ENCODE measurements at places on chromosomes 7 and 10. TPM values are rescaled to one million over a fixed set of nuclear protein-coding genes. Genes with fewer than 3 reads are reported as not detected.

GRCh38 chr10:124253006-124253405 is 159.6 kb upstream of the CHST15 start:
- peaks cover 28% of the 10 kb centered on the region for H3K4me1 ChIP-seq
- no peak for DNase-seq
- no peak overlapping the region for H3K27ac ChIP-seq

DNA sequence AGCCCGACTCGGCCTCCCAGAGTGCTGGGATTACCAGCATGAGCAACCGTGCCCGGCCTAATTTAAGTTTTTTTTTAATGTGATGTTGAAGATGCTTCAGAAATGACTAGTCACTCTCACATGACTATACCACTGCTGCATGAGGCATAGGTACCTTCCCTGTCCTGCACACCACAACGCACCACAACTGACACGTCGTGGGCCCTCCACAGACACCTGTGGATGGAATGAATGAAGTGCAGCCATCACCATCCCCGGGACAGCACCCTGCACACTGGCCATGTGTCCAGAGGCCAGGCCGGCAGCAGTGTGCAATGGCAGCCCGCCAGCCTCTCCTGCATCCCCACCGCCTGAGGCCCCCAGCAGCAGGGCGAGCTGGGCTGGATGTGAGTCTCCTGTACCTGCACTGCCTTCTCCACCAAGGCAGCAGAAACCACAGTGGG is 55.1 kb downstream of the VOPP1 start:
- DNase-seq: no peak
- H3K36me3 ChIP-seq: peaks cover 10% of the 10 kb centered on the region
- H3K27me3 ChIP-seq: no peaks in the 10 kb centered on the region

- H3K36me3 ChIP-seq: no peaks in the 10 kb centered on the region
- no peak overlapping the region for H3K27ac ChIP-seq
- no peak overlapping the region for H3K4me3 ChIP-seq
These were observed 318.5 kb downstream of the SH2D4B start for GRCh38 chr10:80856186-80856585.

GRCh38 chr7:112361154-112361553 is 89.1 kb upstream of the IFRD1 start:
- H3K4me1 ChIP-seq: peaks cover 18% of the 10 kb centered on the region
- H3K27me3 ChIP-seq: no peaks in the 10 kb centered on the region
- H3K27ac ChIP-seq: no peak overlapping the region
- no peaks in the 10 kb centered on the region for H3K36me3 ChIP-seq
- no peak overlapping the region for H3K4me3 ChIP-seq

- H3K27me3 ChIP-seq: peaks cover 17% of the 10 kb centered on the region
- no peak for DNase-seq
- H3K27ac ChIP-seq: no peak overlapping the region
- no peaks in the 10 kb centered on the region for H3K36me3 ChIP-seq
These were observed 34.0 kb upstream of the DLD start for GRCh38 chr7:107856806-107857540.

DNA sequence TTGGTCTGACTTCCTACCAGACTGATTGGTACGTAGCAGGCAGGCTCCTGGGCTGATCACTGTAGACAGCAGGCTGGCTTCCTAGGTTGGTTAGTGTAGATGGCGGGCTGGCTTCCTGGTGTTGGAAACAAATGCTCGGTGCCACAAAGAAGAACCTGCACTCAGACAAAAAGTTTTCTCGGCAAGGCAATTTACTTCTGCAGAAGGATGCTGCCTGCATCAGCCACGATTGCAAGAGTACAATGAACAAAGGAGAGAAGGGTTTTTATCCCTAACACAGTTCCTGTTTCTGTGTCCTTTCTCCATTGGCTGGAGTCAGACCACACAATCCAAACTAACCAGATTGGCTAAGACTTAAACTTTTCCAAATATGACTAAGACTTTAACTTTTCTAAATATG is 123.6 kb upstream of the PPP2R2D start:
- peaks cover 23% of the 10 kb centered on the region for H3K4me1 ChIP-seq
- H3K4me3 ChIP-seq: no peak overlapping the region
- H3K36me3 ChIP-seq: no peaks in the 10 kb centered on the region
- peaks cover 15% of the 10 kb centered on the region for H3K27me3 ChIP-seq
- H3K27ac ChIP-seq: no peak overlapping the region
- DNase-seq: no peak

GRCh38 chr10:29784175-29784773 is 149.5 kb upstream of the SVIL start:
- no peaks in the 10 kb centered on the region for H3K27me3 ChIP-seq
- H3K36me3 ChIP-seq: no peaks in the 10 kb centered on the region

- no peaks in the 10 kb centered on the region for H3K27me3 ChIP-seq
- peak overlapping the region; percentile 71 for H3K27ac ChIP-seq
- no peak for DNase-seq
- H3K4me3 ChIP-seq: no peak overlapping the region
These were observed 42.5 kb upstream of the KMT2E start for GRCh38 chr7:104971290-104972071.

GRCh38 chr7:20275637-20276036 is 55.1 kb upstream of the ITGB8 start:
- no peaks in the 10 kb centered on the region for H3K27me3 ChIP-seq
- H3K4me1 ChIP-seq: no peaks in the 10 kb centered on the region
- H3K36me3 ChIP-seq: no peaks in the 10 kb centered on the region
- no peak for DNase-seq
- H3K27ac ChIP-seq: no peak overlapping the region

DNA sequence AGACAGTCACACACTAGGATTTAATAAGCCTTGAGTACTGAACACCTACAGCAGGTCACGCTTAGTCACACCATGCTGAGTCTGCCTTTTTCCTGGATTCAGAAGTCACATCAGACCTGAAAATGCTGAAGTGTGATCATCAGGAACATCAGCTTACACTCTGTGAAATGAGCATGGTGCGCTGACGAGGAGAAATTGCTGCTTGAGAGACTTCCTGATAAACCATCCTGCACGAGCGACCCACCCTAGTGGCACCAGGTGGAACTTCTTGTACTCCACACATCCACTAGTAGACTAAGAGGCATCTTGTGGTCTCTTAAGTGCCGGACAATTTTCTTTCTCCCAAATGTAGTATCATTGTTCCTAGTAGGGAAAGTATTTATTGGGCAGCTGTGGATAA is 51.8 kb upstream of the MRLN start:
- no peaks in the 10 kb centered on the region for H3K27me3 ChIP-seq
- peaks cover 10% of the 10 kb centered on the region for H3K4me1 ChIP-seq
- no peak overlapping the region for H3K4me3 ChIP-seq
- H3K36me3 ChIP-seq: peaks cover 61% of the 10 kb centered on the region
- no peak for DNase-seq

- no peak for DNase-seq
- no peak overlapping the region for H3K4me3 ChIP-seq
- no peaks in the 10 kb centered on the region for H3K27me3 ChIP-seq
- H3K4me1 ChIP-seq: no peaks in the 10 kb centered on the region
These were observed 106.6 kb downstream of the ADAM22 start for GRCh38 chr7:88040694-88041093.

GRCh38 chr10:76973091-76974016 is 664.3 kb downstream of the KCNMA1 start:
- H3K4me1 ChIP-seq: peaks cover 36% of the 10 kb centered on the region
- H3K27ac ChIP-seq: no peak overlapping the region
- H3K36me3 ChIP-seq: no peaks in the 10 kb centered on the region
- no peak for DNase-seq

GRCh38 chr10:77405771-77406241 is 231.8 kb downstream of the KCNMA1 start:
- peaks cover 28% of the 10 kb centered on the region for H3K4me1 ChIP-seq
- H3K27ac ChIP-seq: no peak overlapping the region
- no peak overlapping the region for H3K4me3 ChIP-seq
- peaks cover 9% of the 10 kb centered on the region for H3K36me3 ChIP-seq
- DNase-seq: no peak

The SLC25A13 gene
- total RNA-seq: 46.3 TPM

The EPO gene
- total RNA-seq: 0.22 TPM

The C10orf62 gene
- 0.34 TPM for total RNA-seq

The SEMA3C gene
- 94.9 TPM for total RNA-seq

Data from type B pancreatic cell (in vitro differentiated cells).